T-helper 2 cell treated with Interferon-gamma antibody and Interleukin-4, amounts not matched to agents 100 ng/mL and 5 ng/mL, for 36 hours (primary cell): ENCODE measurements at places on chromosomes 5 and 9. TPM values are rescaled to one million over a fixed set of nuclear protein-coding genes. Genes with fewer than 3 reads are reported as not detected.

EQTN gene
- total RNA-seq: not detected in 2 replicates

FAM153A gene
- total RNA-seq: 14.2 and 16.0 TPM in 2 replicates

ARL14EPL gene
- total RNA-seq: not detected in 2 replicates

ZMYND19 gene
- 40.1 and 42.6 TPM in 2 replicates for total RNA-seq

RIGI gene
- 14.4 and 15.2 TPM in 2 replicates for total RNA-seq

PCDHA12 gene
- total RNA-seq: not detected in 2 replicates

HSPA5 gene
- 274 and 277 TPM in 2 replicates for total RNA-seq

TLR4 gene
- 0.11 and 0.14 TPM in 2 replicates for total RNA-seq

ADGRD2 gene
- total RNA-seq: not detected in 2 replicates

LCNL1 gene
- 0.16 and 0.20 TPM in 2 replicates for total RNA-seq

PIP5KL1 gene
- total RNA-seq: 1.7 and 2.7 TPM in 2 replicates

SET gene
- 551 and 554 TPM in 2 replicates for total RNA-seq

SPINK4 gene
- total RNA-seq: not detected in 2 replicates

DPH7 gene
- 39.4 and 40.9 TPM in 2 replicates for total RNA-seq

TBC1D2 gene
- 4.0 and 5.0 TPM in 2 replicates for total RNA-seq

GRIN3A gene
- total RNA-seq: not detected in 2 replicates

ANKRD34B gene
- not detected in 2 replicates for total RNA-seq

C1QTNF2 gene
- not detected in 2 replicates for total RNA-seq

SLC25A48 gene
- not detected in 2 replicates for total RNA-seq

SAXO1 gene
- total RNA-seq: not detected in 2 replicates

PCDHA6 gene
- total RNA-seq: not detected in 2 replicates

LCN2 gene
- total RNA-seq: not detected in 2 replicates

PCDHA2 gene
- not detected in 2 replicates for total RNA-seq

NKD2 gene
- 33.6 and 34.4 TPM in 2 replicates for total RNA-seq

FRMD3 gene
- 0.50 and 0.70 TPM in 2 replicates for total RNA-seq

PCDHA11 gene
- not detected in 2 replicates for total RNA-seq

FUT7 gene
- 0.41 and 0.84 TPM in 2 replicates for total RNA-seq
